ENCODE measurements at places on chromosomes 11 and 22. TPM values are rescaled to one million over a fixed set of nuclear protein-coding genes. Genes with fewer than 3 reads are reported as not detected.

DNA sequence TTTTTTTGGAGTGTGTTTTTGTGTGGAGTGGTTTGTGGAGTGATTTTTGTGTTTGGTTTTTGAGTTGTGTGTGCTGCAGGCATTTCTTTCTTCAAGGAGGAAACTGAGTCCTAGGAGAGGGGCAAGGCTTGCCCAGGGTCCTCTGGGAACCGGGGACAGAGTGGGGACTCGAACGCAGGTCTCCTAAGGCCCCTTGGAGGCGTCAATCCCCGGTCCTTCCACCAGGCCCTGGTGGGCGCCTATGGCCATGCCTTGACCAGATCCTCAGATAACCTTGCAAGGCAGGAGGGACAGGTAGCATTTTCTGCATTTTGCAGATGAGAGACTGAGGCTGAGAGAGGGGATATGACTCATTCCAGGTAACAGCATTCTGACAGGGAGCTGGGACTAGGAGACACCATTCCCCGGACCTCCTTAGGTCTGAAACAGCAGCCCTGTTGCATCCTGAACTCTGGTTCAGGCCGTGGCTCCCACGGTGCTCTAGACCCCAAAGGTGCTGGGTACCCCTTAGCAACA lies 39.1 kb downstream of the MYO7A start:
- no peak for DNase-seq

DNA sequence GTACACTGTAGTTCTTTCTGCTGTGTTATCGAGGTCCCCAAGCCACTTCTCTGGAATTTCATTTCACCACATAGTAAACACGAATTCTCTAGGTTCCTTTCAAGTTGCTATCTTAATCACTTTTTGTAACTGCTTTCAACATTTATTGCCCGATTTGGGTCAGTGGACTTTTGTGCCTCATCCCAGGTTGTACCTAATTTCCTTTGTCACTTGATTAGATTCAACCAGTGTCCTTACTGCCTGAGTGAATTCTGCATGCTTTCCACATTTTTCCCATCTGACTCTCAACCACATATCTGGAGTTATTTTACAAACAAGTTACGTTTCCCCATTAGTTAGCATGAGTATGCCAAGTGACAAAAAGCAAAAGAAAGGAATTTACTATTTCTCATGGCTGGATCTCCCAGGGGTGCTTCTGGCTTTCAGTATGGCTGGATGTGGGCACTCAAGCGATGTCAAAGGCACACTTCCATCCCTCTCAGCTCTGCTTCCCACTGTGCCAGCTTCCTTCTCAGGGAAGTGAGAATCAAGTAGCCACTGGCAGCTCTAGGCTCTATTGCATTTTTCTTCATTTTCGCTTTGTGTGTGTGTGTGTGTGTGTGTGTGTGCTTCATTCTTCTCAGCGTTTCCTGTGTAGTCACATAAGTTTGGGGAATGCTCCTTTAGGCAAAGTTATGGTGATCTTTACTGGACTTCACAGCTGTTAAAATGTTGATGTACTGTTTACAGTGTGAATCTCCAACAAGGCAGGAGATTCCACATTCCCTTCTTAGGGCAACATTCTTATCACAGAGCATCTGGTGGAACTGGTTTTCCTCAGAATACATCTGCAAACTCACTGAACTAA lies 128.9 kb downstream of the DBX1 start:
- DNase-seq, result no peak

DNA sequence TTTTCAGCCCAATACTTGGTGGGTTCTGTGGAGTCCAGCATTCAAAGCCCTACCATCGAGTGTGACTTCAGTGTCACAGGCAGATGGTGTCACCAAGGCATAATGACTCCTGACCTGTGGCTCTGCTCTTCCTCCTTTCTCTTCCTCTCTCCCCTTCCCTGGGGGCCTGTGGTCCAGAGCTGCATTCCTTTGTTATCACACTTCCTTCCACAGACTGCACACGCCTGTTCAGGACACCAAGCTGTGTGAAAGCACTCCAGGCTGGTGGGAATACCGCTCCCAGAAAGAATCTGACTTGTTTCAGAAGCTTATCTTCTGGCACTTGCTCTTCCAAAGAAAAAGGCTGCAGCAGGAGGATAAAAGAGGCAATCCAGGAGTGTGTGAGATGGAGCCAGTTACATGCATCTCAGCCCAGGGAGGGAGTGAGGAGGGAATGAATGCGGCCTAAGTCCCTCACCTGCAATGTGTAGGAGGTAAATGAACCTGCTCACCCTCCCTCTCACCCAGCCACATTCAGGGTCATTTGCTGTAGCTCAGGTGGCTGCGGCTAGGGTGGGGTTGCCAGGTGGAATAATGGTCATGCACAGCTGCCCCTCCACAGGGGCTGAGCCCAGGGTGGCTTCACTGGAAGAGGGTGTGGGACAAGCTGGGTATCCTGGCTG lies 79.3 kb downstream of the ADAMTS15 start:
- DNase-seq, result no peak

DNA sequence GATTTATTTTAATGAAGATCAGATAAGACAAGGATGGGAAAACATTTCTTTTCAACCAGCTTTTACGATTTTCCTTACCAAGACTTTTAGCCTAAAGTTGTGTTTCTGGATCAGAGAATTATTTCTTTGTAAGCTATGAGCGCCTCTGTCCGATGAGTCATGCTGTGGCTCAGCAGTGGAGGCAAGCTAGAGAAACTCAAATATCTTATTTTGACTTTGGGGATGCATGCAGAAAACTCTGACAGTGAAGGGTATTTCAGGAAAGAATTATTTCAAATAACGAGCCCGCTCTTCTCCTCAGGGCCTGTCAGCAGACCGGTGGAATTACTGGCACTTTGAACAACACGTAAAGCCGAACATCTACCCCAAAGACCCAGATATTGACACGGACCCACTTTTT lies 77.9 kb upstream of the OR5AK2 start:
- no peak for DNase-seq

DNA sequence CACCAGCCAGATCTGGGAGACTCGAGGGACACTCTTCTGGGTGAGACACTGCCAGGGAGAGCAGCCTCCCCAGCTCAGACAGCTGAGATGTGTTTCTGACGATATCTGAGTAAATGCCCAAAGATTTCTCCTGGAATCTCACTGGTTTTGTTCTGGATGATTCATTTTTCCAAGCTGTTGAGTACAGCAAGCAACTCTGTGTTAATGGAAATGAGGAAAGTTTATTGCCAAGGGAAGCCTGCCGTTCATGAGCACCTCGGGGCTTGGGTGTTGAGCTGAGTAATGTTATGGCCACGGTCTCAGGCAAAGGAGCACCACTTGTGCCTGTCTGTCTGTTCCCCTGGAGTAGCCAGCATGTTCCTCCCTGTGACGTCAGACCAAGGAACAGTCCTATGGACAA lies 1132.4 kb downstream of the BRD1 start:
- no peak for DNase-seq

DNA sequence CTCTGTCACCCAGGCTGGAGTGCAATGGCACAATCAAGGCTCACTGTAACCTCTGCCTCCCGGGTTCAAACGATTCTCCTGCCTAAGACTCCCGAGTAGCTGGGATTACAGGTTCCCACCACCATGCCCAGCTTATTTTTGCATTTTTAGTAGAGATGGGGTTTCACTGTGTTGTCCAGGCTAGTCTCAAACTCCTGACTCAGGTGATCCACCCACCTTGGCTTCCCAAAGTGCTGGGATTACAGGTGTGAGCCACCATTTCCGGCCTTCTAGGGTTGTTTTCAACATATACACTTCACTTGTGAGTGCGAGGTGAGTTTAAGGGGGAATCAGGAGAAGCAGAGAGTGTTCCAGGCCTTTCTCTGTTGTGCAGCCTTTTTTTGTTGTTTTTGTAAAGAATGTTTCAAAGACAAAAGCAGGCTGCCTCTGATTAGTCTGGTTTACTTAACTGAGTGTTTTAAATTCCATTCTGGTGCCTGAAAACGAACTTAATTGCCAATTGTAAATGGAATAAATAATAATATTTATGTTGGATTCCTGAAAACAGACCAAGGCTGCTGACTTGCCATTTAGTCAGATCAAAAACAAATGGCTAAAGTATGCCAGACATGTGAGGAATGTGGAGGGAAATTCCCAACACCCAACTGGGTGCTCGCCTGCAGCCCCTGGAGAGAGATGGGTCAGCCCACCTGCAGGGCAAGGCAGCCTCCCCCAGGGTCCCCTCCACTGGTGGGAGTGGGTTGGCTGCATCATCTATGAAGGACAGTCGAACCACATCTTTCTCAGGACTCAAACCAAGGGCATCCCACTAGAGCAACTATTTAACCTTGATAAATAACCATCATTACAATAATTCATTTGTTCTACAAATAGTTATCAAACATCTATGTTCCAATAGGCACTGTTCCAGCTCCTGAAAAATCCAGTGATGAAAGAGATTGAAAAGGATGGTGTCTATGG lies 4.6 kb upstream of the RANGAP1 start:
- DNase-seq, result peak; percentile 57

DNA sequence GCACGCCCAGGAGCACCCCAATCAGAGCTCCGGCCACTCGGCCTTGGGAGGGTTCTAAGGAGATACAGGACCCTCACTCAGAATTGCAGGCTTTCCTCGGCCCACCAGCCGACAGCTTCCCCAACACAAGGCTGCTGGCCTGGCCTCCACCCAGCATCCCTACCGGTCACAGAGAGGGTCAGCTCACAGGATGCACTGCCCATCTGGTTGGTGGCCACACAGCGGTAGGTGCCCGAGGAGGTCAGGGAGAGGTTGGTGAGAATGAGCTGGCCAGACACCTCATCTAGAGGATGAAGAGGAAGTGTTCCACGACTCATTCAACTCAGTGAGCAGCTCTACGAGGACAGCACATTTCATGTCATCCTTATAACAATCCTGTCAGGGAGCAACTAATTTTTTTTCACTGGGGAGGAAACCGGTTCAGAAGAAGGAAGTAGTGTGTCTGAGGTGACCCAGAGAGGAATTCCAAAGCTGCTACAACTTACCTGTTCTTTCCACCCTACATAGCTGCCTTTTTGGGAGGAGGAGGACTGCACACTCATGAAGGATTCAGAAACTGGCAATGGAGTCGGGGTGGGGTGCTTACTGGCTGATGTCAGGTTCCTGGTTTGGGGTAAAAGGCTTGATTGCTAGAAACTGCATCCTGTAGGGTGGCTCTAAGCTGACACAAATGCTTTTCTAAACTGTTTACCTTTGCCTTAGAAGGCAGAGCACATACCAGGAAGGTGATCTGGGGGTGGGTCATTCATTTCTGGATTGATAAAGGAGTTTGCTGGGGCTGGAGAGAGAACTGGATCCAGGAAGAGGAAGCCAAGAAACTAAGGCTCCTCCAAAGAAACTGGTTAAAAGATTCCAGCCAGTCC lies 3.3 kb downstream of the VSIG2 start:
- DNase-seq, result no peak

GRCh38 chr11:72343006-72343756 lies 91.2 kb downstream of the CLPB start:
- no peak for DNase-seq

GRCh38 chr11:120575461-120575860 lies 63.9 kb downstream of the GRIK4 start:
- no peak for DNase-seq

GRCh38 chr11:134341805-134342571 lies 10.2 kb downstream of the GLB1L2 start:
- DNase-seq, result no peak

KCNJ4 gene
- total RNA-seq, result not detected

OPCML gene
- total RNA-seq, result 0.19 TPM

TMEM45B gene
- total RNA-seq, result 0.35 TPM

TMEM86A gene
- 2.9 TPM for total RNA-seq

OR8G5 gene
- total RNA-seq, result not detected

LGR4 gene
- 17.6 TPM for total RNA-seq

SFI1 gene
- 19.8 TPM for total RNA-seq
